ENCODE measurements at places on chromosomes 1 and 21.

GRCh38 chr1:63523738-63524137, 413 bp downstream of the EFCAB7 start:
- no peak for DNase-seq

DNA sequence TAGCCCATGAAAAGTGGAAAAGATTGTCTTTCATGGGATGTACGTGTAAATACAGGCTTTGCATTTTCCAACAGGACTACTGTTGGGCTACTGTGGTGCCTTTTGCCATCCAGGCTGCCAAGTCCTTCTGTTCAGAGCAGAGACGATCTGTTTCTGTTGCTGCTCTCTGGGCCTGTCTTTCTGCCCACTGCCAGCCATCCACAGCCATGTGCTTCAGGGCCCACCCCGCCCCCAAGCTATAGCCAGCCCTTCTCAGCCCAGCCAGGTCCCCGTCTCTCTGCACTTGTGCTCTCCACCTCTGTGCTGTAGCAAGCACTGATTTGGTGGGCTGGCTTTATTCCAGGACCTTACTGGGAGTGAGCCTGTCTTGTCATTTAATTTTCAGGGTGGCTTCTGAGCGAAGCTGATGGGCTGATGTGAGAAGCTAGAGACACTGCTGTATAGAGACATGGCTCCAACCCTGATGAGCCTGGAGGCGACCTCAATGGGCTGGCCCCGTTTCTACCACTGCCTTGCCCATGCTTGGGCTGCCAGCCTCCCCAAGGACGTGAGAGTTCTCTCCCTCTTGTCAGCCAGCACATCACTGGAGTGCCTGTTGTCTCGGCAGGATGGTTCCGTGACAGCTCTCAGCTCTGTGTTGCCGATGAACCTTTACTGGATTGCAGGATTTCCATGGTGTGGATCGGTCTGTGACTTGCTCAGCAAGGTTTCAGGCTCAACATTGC, 137.8 kb downstream of the PEX14 start:
- no peak for DNase-seq

DNA sequence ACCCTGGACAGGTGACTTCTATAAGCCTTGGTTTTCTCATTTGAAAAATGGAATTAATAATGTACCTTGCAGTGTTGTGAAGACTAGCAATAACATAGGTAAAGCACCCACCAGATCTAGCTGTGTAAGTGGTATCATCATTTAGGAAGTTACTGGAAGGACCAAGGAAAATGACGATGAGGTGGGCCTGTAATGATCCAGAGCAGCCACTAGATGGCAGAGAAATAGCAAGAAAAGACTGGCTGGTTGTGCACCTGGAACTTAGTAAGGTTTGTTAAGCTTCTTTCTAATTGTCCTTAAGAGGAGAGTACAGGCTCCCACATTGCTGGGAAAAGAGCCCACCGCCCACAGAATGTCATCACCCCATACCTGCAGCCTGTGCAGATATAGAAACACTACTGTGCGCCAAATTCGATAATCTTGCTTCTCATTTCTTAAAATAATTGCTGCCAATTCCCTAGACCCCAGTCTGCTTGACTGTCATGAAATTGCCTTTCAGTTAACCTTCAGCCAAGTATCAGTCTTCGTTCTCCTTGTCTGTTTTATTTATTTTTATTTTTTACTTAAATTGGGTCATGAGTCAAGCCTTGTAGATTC, 37.2 kb downstream of the WNT4 start:
- DNase-seq = no peak

DNA sequence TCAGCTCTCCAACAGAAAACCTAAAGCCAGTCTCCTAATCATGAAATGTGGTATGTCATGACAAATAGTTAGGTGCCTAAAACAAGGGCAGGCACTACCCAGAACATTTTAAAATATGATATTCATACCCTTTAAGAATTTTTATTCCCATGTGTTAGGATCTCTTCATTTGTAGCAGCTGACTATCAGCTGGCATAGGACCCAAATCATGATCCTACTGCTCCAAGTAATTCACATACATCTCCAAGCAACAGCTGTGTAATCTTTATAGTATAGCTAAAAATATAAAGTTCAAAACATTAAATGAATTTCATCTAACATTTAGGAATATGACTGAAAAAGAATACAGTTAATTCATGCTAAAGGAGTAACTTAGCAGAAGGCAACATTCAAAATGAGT, 57.5 kb downstream of the ENAH start:
- DNase-seq = no peak

GRCh38 chr1:109295712-109296415, 10.9 kb downstream of the MYBPHL start:
- no peak for DNase-seq

DNA sequence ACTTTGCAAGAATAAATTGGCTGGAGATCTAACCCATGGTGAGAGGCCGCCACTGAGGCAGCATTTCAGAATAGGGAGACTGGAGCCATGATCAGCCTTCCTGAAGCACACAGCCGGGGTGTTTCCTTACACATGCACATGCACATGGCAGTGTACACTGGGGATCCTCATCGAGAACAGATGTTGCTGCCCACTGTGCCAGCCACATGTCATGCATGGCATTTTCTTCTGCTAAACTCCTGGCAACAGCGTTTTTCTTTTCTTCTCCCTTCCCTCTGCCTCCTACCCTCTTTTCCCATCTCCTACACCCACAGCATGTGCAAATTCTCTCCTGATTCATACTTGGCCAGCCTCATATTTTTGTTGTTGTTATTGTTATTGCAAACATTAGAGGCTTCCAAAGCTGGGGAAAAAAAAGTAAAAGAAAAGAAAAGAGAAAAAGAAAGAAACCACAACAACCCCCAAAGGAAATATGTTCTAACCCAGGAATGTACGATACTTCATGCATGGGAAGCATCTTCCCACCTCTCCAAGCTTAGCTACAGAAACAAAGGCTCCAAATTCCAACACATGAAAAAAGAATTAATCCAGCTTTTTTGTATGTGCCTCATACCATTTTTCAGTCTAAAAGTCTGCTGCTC, 344.0 kb downstream of the ASTN1 start:
- DNase-seq = peak; percentile 6

Measured in posterior cingulate gyrus (tissue), 11 donors.